ENCODE measurements at places on chromosomes 7 and 10. TPM values are rescaled to one million over a fixed set of nuclear protein-coding genes. Genes with fewer than 3 reads are reported as not detected.

The KLLN gene
- total RNA-seq, result 0.51 TPM

The ATOH7 gene
- total RNA-seq, result 0.26 TPM

The AKR1D1 gene
- not detected for total RNA-seq

The INA gene
- total RNA-seq, result 28.3 TPM

The CALML3 gene
- not detected for total RNA-seq

The LBX1 gene
- total RNA-seq, result not detected

The BMPER gene
- 6.3 TPM for total RNA-seq

The MKI67 gene
- total RNA-seq, result 73.1 TPM

The HTR5A gene
- total RNA-seq, result not detected

The MSRB2 gene
- total RNA-seq, result 12.7 TPM

The GIMAP2 gene
- not detected for total RNA-seq

Measured in A549 treated with RU486 at 1 μM for 4 hours (cell line).